Type B pancreatic cell (in vitro differentiated cells): ENCODE measurements at places on chromosomes 7 and 10. TPM values are rescaled to one million over a fixed set of nuclear protein-coding genes. Genes with fewer than 3 reads are reported as not detected.

DNA sequence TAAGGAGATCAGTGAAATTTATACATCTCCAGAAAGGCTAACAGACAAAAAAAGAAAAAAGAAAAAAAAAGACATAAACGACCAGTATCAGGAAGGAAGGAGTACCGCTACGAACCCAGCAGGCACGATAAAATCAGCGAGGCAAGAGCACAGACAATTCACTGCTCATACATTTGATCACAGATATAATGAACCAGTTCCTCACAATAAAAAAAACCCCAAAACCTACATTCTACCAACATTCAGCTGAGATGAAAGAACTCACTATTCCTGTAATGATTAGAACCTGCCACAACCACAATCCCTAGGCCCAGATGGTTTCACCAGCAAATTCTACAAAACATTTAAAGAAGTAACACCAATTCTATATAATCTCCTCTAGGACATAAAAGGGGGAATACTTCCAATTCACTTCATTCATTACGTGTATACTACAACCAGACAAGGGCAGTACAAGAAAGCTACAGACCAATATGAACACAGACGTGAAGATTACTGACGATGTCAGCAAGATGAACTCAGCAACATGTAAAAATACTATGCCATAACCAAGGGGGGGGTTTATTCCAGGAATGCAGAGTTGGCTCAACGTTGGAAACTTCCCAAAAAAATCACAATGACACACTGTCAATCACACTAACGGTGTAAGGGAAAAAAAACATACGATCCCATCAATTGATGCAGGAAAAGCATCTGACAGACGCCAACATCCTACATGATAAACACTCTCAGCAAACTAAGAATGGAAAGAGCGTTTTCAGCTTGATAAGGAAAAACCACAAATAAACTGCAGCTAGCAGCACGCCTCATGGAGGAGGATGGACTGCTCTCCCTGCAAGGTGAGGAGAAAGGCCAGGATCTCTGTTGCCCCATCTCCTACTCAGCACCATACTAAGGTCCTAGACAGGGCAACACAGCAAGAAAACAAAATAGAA, 256.2 kb downstream of the ELFN1 start:
- no peak for DNase-seq

GRCh38 chr7:122605929-122606328, 93.0 kb downstream of the RNF133 start:
- DNase-seq = no peak

The MOSPD3 gene
- 28.3 and 29.0 TPM in 2 replicates for total RNA-seq

DNA sequence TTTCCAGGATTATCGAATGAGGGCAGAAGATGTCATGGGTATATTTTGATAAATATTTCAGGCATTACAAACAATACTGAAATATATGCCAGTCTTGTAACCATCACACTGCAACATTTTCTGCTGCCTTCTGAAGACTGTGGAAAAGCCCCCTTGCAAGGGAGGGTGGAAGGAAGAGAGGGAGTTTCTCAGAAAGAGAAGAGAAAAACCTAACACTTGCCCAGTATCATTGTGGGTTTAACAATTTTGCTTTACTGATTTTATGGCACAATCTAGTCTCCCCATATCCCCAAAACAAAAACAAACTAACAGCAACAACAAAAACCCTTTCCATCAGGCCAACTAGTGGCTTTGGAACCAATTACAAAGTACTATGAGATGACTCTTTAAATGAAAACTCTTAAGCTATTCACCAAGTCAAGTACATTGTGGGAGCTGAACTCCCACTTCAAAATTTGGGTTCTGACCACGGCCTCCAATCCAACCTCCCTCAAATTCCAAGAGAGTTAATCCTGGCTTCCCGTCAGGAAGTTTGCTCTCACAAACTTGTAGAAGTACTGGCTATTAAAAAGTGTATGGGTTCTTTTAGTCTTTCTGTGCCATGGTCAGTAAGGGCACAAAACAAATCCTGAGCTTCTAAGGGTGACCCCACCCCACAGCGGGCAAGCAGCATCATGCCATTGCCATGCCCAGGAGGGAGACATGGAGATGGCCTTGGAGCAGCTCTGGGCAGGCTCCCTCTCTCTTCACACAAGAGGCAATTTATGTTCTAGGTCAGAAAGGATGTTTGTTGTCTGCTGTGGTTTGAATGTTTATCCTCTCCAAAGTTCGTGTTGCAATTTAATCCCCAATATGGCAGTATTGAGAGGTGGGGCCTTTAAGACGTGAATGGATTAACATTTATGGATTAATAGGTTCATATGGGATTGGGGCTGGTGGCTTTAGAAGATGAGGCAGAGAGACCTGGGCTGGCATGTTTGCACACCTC, 96.3 kb downstream of the JAZF1 start:
- DNase-seq = no peak

DNA sequence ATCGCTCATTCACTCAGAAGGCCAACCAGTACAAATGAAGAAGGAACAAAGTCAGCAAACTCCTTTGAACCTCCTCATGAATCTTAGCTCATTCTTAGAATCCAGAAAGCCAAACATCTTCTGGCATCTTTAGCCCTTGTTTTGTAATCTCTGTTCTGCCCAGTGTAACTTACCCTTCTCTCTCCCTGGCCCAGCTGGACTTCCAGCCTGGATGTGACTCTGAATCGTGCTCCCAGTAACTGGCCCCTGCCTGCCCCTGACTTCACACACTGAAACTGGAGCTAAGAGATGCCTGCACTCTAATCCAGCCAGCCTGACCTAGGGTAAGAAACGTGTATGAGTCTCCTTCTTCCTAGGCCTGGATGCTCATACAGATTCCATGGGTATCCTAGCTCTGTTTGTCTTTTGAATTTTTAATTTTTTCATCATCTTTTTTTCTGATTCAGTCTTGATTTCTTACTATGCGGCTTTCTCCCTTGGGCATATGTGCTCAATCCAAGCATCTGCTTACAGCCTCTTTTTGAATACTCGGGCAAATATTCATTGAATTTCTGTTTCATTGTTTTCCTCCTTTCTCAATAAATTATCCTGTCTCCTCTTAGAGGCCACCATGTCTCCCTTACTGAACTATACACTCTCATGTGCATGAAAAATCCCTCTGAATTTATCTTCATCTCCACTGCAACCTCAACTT, 845.6 kb upstream of the AUTS2 start:
- no peak for DNase-seq

DNA sequence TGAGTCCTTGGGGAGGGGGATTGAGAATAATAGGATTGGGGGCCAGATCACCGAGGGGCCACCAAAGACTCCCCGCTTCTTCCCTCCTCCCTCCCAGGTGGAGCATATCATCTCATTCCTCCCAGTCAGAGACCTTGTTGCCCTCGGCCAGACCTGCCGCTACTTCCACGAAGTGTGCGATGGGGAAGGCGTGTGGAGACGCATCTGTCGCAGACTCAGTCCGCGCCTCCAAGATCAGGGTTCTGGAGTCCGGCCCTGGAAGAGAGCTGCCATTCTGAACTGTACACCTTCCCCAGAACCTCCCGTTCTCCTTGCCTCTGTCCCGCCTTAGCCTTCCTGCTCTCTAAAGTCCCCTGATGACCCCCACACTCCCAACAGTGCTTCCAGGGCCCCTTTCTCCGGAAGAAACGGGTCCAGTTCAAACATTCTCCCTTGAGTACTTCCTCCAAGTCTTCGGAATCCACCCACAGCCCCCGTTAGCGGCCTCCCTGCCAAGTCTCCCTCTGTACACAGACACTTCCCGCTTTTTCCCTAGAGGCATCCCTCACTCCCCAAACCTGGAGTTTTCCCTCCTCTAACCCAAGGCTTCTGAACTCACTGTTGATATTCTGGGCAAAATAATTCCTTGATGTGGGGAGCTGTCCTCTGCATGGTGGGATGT, 4.1 kb downstream of the FBXO24 start:
- DNase-seq = no peak

GRCh38 chr7:111259991-111260390, 169.1 kb downstream of the LRRN3 start:
- DNase-seq = no peak

DNA sequence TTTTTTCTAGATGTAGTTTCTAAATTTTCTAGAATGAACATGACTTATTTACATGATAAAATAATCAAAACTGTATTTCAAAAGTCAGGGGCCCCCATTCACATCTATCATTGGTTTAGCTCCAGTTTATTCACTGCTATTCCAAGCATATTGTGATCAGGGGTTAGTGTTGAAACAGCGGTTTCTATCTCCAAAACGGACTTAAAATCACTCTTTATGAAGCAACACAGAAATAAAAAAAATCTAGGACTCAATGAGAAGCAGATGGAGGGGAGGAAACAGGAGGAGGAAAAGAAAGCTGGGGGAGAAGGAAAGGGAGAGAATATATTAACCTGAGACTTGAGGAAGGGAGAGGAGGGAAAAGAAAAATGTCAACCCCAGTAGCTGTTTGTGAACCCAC, 14.8 kb upstream of the CH25H start:
- no peak for DNase-seq

DNA sequence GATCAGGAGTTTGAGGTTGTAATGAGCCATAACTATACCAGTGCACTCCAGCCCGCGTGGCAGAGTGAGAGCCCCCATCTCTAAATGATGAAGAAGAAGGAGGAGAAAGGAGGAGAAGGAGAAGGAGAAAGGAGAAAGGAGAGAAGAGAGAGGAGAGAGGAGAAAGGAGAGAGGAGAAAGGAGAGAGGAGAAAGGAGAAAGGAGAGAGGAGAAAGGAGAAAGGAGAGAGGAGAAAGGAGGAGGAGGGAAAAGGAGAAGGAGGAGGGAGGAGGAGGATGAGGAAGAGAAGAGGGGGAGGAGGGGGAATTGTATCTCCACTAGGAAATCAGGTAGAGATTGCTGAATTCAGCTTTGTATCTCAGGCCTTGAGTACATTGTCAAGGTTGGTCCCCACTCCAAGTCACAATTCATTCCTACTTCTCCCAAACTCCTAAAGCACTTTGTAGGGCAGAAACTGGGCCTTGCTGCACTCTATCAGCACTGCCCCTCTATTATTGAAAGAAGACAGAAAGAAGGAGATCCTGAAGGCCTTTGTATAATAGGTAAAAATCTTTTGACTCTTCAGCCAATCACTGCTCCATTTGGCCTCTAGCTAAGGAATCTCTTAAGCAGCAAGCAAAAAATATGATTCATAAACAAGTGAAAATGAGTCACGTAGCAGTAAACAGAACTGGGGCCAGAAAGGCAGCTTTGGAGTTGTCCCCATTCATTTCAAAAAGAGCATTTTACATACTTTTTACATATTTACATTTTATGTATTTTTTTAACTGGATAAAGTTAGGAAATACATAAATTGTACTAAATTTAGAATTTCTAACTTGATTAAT, 178.0 kb downstream of the IMMP2L start:
- no peak for DNase-seq

- no peak for DNase-seq
Observed at GRCh38 chr10:132404911-132405462, 8.0 kb downstream of the PWWP2B start.

GRCh38 chr10:73650537-73651331, 5.1 kb downstream of the SYNPO2L start:
- DNase-seq = no peak

The OR2A25 gene
- total RNA-seq = not detected in 2 replicates

DNA sequence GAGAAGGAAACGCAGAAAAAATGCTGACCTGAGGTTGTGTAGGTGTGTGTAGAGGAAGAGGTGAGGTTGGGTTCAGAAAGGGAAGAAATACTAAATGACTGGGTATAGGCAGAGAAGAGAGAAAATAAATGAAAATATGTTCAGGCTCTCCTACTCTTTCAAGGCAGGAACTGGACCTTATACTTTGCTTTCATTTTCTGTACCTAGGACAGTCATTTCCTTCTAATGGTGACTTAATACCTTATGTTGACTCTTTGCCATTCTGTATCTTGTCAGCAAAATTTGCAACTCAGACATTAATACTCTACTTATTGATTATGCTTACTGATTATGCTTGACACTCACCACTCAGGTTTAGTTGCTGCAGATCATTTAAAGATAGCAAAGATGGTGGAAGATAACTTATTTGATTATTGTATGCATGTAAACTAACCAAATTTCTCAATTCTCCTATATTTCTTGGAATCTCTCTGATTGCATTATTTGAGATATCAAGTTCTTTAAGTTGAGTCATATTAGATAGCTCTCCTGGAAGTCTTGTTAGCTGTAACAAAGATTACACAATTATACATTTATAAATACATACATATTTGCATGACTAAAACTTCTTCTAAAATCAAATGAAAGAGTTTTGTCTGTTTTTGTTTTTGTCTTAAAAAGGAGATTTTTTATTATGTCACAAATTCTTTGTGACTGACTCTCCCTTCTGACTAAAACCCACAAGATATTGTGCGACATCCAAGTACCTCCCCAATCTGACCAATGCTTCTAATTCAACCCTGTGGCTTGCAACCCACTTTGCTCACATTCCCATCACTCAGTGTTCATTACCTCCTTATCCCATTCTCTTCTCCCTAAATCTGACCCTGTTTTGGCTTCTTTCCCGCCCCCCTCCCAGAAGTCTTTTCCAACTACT, 20.0 kb downstream of the LRRD1 start:
- DNase-seq = no peak

GRCh38 chr7:130410868-130411541, 29.8 kb downstream of the CEP41 start:
- DNase-seq = no peak

The CYP3A7 gene
- total RNA-seq = 0.46 and 2.3 TPM in 2 replicates

DNA sequence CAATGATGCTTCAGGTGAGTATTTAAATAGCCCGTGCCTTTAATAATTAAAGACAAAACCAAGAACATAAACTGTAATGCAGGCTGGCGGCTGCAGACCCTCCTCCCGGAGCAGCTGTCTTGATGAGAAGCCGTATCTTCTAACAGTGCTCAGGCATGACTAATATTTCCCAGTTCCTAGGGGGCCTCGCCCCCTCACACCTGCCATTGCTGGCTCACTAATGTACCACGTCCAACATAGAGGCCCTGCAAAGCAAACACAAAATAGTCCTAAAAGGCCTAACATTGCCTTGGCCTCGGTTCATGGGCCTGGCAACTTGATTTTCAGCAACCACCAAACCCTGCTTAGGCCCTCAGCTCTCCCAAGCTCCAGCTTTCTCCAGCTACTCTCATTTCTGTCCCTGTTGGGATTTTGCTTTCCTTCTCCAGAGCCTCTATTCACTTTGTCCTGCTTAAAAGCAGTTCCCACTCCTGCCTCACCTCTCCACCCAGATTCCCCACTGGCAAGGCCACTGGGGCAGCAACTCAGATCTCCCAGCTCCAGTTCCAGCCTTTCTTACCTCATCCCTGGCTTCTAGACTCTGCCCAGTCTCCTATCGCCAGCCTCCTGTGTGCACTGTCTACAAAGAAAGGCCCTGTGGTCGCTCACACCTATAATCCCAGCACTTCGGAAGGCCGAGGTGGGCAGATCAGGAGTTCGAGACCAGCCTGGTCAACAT, 16.2 kb downstream of the SORBS1 start:
- DNase-seq = no peak

- no peak for DNase-seq
Observed at GRCh38 chr10:128629111-128630096, 503.2 kb upstream of the MKI67 start.

The EMX2 gene
- total RNA-seq = 24.7 and 29.9 TPM in 2 replicates

- DNase-seq = no peak
Observed at GRCh38 chr7:101625031-101625791, 3.9 kb downstream of the MYL10 start.
